ENCODE measurements at places on chromosomes 1 and 21.

DNA sequence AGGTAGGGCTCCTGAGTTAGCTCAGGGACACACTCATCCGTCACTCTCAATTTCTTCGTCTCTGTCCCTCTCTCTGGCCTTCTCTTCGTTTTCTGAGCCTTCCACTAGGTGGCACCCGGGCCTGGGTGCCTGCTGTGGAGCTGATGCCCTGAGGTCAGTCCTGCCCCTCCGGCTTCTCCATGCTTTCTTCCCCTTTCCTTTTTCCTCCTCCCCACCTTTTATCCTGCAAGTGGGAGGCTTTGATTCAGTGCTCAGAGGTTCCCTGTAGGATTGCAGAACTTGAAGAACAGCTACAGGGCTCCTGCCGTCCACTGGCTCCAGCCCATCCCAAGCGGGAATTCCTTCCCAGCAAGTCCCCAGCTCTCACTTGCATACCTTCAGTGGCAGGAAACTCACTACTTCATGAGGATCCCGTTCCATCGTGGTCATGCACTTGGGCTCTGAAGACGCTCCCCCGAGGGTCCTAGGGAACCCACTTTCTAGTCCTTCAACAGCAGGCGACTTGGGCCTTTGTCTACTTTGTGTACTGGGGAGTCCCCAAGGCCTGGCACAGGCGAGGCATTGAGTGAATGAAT lies 45.6 kb downstream of the SRRM1 start:
- DNase-seq, result peak; percentile 71

DNA sequence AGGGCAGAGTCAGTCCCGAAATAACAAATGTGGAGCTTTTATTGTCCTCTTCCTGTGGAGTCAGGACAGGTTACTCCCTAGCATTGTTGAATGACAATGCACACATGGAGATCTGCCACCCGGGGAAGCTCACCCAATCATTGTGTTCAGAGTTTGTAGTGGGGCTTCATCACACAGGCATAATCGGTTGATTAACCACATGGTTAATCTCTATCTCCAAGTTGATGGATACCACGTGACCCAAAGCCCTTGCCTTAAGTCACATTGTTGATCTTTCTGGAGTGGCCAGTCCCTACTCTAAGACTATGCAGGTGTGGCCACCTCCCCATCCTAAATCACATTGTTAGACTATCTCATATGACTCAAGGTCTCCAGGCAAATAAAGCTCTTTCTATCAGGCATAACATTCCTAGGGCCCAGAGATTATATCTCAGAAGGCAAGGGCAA lies 2.6 kb upstream of the C1orf141 start:
- no peak for DNase-seq

- no peak for DNase-seq
Observed at GRCh38 chr1:100377590-100378361, 25.5 kb downstream of the CDC14A start.

- no peak for DNase-seq
Observed at GRCh38 chr1:204417074-204417997, 5.7 kb upstream of the PPP1R15B start.

DNA sequence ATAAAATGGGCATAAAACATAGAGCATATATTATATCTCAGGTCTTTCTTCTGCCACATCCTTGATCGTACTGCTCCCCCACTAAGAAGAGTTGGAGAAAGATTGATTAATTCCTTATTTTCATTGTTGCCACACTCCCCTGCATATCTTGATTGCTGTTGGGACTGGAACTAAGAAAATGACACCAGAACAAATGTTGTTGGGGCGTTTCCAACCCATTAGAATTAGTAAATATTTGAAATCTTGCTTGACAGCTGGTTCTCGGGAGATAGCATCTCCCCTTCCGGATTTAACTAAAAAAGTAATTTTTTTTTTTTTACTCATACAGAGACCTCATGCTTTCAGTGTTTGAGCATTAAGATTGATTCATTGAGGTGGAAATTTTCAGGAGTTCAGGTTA lies 493.0 kb upstream of the PLXNA2 start:
- DNase-seq, result peak; percentile 31

DNA sequence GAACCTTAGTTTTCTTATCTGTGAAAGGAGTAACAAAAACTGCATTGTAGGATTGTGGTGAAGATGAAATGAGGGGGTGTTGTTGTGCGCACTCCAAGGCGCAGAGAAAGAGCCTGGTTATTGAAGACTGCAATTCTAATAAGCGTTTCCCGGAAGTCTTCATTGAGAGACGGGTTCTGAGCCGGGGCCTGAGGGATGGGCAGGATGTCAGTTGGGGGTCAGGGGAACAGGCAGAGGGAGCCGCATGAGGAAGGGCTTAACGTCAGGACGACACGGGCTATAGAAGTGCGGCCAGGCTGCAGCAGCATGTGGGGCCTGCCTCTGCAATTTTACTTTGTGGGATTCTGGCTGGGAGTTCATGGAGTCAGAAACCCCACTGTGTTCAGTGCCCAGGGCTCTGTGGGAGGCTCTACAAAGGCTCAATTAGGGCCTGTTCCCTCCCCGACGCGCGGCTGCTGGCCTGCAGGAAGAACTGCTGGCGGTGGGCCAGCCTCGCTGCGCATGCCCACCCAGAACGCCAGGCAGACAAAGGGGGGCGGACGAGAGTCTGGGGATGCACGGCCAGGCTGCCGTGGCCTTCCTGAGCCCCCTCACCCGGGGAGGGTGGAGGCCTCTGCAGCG lies 20.7 kb downstream of the TRIM62 start:
- DNase-seq, result peak; percentile 93

DNA sequence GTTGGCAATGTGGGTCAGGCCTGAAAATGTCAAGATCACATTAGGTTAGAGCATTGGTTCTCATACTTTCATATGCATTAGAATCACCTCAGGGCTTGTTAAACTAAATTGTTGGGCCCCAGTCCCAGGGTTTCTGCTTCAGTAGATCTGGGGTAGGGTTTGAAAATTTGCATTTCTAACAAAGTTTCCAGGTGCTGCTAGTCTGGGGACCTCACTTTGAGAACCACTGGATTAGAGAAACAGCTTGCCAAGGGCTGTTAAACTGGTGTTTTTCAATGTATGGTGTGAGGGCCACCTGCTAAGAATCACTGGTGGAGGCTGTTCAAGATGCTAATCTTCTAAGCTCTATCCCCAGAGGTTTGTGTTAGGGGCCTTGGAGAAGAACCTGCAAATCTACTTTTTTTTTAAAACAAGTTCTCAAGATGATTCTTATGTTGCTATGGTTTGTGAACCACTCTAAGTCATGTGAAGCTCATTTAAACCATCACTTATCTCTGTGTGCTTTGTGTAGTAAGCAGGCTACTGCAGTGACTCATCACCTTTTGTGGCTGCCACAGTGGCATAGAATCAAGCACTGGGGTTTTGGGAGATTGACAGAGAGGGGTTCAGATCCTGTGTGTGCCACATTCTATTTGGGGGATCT lies 152.2 kb downstream of the S1PR1 start:
- DNase-seq, result no peak

DNA sequence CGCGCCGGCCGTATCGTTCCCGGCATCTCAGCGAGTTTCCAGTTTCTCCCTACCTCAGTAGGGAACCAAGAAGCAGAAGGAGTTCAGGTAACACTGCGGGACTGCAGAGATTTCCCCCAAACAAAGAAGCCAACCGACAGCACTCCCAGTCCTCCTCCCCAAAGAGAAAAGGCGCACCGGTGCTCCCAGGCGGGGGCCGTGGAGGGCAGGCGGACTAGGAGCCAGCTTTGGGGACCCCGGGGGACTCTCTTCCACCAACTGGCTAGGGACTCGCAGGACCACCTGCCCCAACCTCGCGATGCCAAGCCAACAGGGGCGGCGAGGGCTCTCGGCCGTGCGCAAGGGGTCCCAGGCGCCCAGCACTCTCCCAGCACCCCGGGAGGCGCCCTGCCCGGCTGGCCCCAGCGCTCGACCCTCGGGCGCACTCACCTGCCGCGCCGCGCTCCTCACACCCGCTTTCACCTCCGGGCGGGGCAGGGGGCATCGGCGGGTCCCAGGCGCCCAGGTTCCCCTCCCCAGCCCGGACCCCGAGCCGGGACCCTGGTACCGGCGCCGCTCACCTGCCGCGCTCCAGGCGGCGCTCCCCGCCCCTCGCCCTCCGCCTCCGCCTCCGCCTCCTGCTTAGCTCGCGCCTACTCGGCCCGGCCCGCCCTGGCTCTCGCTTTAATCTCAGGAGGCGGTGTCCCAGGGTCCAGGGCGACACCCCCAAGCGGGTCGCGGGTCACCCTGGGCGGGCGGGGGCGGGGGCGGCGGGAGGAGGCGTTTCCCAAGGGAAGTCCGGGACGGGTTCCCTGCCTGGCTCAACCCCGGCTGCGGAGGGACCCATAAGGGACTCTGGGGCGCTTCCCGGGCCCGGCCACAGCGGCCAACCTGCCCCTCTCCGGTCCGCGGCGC lies at the start of gene TMPRSS2:
TSS of gene TMPRSS2 (minus strand) at position 638 of the 894 bp plus-strand sequence. CDS start 10,025 bp downstream, outside the sequence.
- DNase-seq, result no peak

GRCh38 chr1:188463919-188464318 lies 1635.2 kb downstream of the PLA2G4A start:
- no peak for DNase-seq

DNA sequence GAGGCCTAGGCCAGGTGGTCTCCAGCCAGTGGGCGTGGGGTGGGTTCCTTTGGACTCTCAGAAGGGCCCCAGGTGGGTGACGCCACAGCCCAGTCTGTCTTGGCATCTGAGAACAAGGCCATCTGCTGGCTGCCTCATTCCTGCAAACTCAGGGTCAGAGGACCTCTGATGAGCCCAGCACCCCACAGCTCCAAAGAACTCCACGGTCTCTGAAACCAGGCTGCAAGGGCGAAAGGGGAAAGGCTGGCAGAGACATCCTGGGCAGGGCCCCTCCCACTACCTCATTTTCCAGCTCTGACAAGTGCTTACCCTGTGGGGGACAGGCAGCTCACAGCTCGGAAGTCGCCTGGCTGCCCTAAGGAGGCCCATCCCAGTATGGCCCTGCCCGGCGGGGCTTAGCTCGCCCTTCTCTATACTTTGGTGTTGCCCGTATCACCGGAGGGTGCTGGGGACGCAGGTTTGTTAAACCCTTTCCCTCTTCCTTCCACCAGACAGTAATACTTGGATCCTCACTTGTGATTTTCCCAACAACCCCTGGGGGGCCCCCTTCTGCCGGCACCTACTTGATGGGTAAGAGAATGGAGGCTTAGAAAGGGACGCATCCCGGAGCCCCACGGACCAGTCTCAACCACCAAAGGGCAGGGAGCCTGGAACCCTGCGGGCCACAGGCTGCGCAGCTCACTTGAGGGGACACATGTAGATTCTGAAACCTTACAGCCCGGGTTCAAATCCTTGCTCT lies 10.9 kb upstream of the EDN2 start:
- no peak for DNase-seq

DNA sequence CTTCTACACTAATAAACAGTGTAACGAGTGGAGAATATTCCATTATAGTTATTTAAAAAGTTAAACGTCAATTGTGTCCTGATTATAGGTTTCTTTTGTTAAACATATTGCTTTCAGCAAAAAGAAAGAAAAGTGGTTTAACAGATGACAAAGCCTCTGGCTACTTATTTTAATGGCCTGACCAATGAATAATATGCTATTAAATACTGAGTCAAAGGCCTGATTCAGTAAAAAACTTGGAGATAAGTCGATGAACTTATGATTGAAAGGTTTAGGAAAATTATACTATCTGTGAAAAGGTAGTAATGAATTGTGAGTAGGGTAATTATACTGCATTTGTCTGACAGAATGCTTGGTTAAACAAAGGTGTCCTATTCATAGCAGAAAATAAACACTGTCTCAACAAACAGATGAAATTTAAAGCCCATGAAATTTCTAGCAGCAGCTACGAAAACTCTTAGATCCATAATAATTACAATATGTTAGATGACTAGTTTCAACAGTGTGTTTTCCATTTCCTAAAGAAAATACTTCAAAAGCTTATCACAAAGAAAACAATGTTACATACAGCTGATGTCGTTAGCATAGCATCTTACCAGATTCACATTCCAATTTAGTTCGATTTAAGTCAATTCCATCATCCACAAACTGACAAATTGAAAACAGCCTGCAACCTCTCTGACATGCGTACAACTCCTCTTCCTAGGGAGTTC lies 6.2 kb downstream of the TMEM59 start:
- DNase-seq, result peak; percentile 75

DNA sequence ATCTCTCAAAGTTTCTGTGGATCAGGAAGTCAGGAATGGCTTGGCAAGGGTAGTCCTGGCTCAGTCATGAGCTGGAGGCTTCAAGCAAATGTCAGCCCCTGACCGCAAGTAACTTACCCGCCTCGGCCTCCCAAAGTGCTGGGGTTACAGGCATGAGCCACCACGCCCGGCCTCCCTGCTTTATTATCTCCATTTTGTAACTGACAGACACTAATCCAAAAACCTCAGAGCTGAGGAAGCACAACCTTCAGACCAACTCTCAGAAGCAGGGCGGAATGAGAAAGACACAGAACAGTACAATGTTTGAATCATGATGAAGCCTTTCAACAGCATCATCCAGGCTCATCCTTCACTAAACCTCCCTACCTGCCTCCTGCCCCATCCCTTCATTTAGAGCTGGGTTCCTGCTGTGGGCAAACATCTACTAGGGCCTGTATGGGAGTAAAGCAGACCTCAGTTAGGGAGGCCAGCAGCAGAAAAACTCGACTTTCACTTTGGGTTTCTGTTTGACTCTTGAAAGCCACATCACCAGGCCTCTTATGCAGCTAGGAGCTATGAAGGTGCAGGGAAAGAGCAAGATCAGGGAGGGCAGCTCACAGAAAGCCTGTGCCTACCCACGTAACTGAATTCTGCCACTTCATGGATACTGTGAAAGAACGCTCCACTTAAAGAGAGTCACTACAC lies 84.4 kb upstream of the RAB4A start:
- DNase-seq, result no peak

DNA sequence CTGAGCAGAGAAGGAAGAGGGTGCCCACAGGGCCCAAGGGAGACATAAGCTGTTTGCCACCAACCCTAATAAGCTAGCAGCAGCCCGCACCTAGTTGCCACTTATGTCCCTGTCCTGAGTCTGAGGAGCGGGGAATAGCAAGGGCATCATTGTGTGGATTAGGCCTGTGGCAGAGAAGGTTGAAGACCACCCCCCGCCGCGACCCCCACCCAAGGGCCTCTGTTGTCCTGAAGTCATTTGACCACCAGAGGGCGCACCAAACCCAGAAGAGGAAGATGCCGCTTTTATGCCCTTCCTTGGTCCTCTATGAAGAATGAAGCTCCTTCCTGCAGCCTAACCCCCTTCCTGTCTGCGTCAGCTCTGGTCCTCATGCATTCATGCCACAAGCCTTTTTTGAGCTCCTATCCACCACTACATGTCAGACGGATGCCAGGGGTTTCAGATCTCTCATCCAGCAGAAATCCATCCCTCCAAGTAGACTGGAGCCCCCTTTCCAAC lies 16.6 kb downstream of the RHBG start:
- DNase-seq, result peak; percentile 82

DNA sequence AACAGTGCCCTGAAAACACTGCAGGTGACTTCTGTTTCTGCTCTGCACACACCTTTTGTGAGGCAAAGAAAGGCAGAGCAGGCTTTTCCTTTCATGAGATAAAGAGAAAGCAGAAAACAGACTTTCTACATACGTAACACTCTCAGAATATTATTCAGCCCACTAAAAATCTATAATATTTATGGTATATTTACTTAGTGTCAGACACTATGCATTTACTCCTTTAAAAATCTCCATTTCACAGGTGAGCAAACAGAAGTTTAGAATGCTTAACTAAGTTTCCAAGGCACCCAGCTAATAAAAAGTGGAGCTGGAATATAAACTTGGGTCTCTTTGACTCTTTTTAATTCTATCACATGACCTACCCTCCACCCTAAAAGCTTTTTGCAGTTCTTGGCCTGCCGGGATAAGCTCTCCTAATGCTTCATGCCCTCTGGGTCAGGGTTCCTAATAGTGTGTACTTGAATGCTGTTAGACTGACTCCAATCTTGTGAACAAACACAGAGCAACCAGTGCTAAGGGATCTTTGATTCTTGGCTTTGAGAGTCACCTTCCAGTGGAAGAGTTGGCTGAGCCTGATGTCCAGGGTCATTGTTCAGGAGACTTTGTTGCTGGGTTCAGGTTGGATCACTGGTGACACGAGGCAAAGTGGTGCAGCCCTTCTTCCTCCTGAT lies 27.2 kb downstream of the PROK1 start:
- DNase-seq, result no peak
